ENCODE measurements at places on chromosomes 7 and 10.

- no peak for DNase-seq
Observed at GRCh38 chr10:46273506-46274477, 13.0 kb upstream of the ANTXRL start.

- DNase-seq: no peak
Observed at GRCh38 chr10:80502621-80503583, 34.8 kb upstream of the SH2D4B start.

DNA sequence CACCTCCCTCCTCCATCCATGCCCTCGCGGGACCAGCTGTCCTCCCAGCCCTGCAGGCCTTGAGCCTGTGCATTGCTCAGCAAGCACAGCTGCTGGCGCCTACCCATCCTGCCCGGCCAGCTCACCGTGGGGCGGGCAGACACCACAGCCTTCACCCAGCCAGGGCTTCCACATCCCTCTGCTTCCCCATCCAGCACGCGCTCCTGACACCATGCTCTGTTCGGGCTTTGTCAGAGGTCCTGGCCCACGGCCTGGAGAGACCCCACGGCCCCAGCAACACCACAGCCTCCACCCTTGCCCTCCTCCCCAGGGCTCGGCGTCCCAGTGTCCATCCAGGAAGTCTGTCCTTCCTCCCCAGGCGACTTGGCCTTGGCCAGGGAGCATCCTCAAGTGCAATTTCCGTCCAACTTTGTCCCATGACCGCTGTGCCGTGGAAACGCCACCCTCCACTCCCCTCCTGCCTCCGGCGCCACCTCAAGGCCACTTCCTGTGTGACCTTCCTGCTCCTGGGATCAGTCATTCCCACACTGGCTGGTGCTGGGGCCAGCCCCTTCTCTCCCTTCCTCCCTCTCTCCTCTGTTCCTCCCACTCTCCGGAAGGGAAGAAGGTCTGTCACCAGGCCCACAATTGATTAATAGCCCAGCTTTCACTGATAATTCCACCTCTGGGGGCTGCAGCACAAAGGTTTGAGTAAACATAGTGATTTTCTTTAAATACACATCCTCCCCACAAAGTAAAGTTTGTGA is 71.5 kb upstream of the SMNDC1 start:
- DNase-seq: no peak

DNA sequence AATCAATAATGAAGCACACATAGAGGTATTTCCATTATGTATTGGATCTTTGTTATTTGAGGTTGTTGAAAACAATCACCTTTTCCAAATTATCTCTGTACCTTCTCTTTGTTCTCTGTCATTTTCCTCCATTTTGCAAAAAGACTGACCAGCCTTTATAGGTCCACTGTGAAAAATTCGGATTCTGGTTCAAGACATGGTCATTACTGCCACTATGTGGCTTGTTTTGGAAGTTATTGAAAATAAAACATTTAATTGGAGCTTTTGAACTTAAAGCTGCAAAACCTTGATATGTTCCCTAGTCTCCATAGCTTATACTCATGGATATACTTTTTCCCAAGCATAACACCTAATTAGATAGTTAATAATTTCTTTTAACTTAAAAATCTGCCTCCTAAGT is 1094.4 kb downstream of the NRG3 start:
- DNase-seq: no peak

GRCh38 chr10:70354556-70354955 is 27.9 kb downstream of the LRRC20 start:
- DNase-seq: no peak

- DNase-seq: no peak
Observed at GRCh38 chr10:11602358-11602757, 9.1 kb downstream of the USP6NL start.

DNA sequence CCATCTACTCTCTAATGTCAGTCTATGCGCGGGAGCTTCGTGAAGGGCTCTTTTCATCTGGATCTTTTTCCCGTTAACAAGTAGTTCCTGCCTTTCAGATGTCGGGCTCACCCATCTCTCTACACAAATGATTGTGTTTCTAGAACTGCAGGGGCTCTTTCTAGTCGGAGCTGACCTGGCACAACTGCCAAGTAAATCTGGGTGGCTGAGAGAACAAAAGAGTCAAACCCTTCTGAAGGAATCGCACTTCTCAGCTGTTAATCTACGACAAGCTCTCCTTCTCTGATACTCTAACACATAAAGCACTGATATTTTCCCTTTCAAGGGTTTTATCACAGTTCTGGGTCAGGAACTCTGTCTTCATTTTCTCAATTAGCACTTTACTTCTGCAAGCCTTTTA is 144.7 kb downstream of the NRP1 start:
- DNase-seq: no peak

DNA sequence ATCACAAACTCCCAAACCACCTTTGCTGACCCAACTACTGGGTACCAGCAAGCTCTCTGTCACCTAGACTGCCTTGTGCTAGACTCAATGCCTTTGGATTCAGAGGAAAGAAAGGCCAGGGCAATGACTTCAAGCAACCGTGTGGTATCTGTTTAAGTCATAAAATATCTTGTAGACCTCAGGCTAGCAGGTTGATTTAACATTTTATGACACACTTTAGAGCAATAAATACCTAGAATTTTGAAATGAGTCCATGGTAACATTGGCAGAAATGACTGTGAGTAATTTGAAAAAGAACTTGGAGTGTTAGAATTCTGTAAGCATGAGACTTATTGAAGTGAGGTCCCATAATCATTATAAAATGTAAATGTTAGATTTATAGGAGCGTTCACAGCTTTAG is 87.2 kb downstream of the TWIST1 start:
- DNase-seq: no peak

DNA sequence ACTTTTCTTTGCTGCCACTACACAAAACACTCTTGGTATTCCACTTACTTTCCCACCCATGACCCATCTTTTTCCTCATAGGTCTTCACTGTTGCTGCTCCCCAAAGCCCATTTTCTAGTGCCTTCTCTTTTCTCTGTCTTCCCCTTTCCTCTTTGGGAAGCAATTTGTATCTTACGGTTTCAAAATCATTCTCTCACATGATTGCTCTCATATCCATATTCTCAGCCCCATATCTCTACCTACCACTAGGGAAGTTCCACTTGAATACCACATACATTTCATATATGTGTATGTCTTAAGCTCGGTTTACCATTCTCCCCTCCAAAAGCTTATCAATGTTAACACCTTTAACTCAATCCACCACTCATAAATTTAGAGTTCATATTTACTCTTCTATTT is 3.2 kb upstream of the UBE2D1 start:
- no peak for DNase-seq

DNA sequence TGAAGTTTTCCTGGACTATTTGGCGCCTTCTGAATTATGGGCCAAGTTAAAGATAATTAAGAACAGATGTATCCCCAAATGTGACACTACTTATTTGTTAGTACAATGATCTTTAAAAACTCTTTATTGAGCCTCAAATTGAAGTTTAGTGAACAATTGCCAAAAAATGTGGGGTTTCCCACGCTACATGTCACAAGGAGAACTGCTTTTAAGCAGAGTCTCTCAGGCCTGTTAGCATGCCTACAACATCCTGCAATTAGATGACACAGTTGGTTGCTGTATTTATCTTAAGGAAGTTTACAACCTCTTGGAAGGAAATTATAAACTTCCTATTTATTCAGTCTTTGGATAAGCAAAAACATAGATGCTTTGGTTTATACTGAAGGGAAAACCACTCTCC is 733.0 kb downstream of the TNS3 start:
- no peak for DNase-seq

- no peak for DNase-seq
Observed at GRCh38 chr7:106231856-106232490, 52.8 kb downstream of the NAMPT start.

GRCh38 chr10:6047847-6048246 is 14.3 kb downstream of the IL2RA start:
- no peak for DNase-seq

DNA sequence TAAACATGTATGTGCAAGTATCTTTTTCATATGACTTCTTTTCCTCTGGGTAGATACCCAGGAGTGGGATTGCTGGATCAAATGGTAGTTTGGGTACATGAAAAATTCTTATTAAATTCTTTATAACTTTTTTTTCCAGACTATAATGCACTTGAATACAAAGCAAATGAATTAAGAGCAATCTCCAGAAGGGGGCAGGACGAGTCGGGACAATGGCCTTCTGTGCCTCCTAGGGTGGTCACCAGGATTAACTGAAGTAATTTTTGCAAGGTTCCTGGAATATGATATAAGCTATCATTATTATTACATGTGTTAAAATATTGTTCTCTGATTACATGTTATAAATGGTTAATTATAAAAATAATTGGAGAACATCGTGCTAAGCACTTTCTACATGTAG is 127.2 kb downstream of the PPP1R17 start:
- no peak for DNase-seq

- DNase-seq: no peak
Observed at GRCh38 chr10:129524936-129525335, 57.9 kb downstream of the MGMT start.

- DNase-seq: no peak
Observed at GRCh38 chr10:29545122-29545521, 89.6 kb downstream of the SVIL start.

DNA sequence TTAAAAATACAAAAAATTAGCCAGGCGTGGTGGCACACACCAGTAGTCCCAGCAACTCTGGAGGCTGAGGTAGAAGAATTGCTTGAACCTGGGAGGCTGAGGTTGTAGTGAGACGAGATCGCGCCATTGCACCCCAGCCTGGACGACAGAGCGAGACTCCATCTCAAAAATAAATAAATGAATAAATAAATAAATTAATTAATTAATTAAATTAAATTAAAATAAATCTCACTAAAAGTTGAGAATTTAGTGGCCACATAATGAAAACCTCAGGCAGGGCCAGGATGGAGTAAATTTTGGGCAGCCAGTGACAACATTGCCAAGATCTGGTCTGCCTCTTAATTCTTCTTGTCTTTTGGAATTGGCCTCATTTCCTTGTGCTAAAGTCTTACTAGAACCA is 187.5 kb upstream of the FEZF1 start:
- DNase-seq: no peak

GRCh38 chr7:50812841-50813475 is 30.3 kb upstream of the GRB10 start:
- no peak for DNase-seq

DNA sequence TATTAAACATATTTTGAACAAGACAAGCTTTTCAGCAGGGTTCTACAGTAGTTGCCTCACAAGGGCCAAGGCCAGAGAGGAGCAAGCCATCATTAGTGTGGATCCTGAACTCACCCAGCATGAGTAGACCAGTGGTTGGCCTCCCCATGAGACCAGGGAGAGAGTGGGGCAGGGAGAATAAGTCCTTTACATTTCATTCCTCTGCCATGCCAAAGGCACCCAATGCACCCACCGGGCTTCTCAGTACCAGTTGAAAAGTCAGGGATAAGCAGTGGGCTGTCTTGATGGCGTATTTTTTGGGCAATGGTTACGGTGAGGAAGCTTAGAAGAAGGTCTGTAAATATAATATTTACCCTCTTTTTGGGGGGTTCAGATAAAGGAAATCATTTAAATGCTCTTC is 16.6 kb downstream of the CRTAC1 start:
- no peak for DNase-seq

DNA sequence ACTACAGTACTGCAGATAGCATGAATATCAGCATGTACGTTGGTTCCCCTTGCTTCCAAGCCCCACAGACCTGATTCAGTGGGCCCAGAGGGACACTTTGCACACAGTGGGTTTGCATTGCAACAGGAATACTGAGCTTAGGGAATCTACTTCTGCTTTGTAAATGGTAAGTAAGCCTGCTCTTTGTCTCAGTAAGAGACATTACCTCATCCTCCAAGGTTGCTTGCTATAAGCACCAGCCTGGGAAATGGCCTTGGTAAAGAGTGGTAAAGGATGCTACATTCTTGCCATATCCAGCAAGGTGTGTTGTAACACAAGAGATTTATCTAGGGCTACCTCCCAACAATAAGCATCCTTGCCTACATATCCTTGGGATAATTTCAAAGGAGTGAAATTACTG is 730.5 kb downstream of the INHBA start:
- DNase-seq: no peak

All from keratinocyte (primary cell).